Naive thymus-derived CD4-positive, alpha-beta T cell (primary cell): ENCODE measurements at places on chromosomes 7 and 10.

GRCh38 chr7:136891850-136892249 is 23.4 kb downstream of the CHRM2 start:
- H3K36me3 ChIP-seq = no peaks in the 10 kb centered on the region
- DNase-seq = no peak
- H3K27ac ChIP-seq = no peak overlapping the region

DNA sequence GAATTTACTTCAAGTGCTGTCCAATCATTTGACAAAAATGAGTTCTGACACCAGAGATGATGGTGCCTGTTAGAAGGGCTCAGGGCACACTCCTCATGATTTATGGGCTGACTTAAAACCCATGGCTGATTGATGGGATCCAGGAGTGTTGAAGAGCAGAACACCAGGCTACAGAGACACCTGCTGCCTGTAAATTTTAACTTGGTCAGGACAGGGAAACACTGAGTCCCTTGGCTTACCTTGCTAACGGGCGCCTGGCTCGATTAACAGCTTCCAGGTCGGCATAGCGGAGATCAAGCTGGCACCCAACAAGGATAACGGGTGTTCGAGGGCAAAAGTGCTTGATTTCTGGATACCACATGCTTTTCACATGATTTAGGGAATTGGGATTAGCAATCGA is 51.4 kb downstream of the RHOBTB1 start:
- H3K27me3 ChIP-seq = no peaks in the 10 kb centered on the region
- H3K4me3 ChIP-seq = no peak overlapping the region
- H3K36me3 ChIP-seq = no peaks in the 10 kb centered on the region
- no peak for DNase-seq

DNA sequence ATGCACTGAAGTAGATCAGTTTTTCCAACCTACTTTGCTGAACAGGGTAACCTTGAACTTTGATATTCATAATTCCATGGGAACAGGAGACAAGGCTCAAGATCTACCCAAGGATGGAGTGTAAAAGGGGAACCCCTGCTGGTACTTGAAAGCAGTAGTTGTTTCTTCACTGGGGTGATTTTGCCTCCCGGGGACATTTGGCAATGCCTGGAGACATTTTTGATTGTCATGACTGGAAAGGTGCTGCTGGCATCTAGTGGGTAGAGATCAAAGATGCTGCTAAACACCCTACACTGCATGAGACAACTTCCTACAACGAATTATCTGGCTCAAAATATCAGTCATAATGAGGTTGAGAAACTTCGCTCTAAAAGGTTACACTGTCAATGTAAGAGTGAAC is 214.8 kb upstream of the CTBP2 start:
- H3K4me1 ChIP-seq = no peaks in the 10 kb centered on the region
- DNase-seq = no peak
- H3K27ac ChIP-seq = no peak overlapping the region
- H3K27me3 ChIP-seq = no peaks in the 10 kb centered on the region
- no peaks in the 10 kb centered on the region for H3K36me3 ChIP-seq
- H3K4me3 ChIP-seq = no peak overlapping the region

GRCh38 chr7:141562036-141562435 is 10.8 kb downstream of the AGK start:
- no peak overlapping the region for H3K27ac ChIP-seq
- no peak for DNase-seq

GRCh38 chr10:71218046-71218650 is 5.8 kb downstream of the UNC5B start:
- H3K27ac ChIP-seq = no peak overlapping the region
- H3K36me3 ChIP-seq = no peaks in the 10 kb centered on the region
- H3K4me3 ChIP-seq = no peak overlapping the region
- peaks cover 9% of the 10 kb centered on the region for H3K27me3 ChIP-seq
- no peak for DNase-seq

DNA sequence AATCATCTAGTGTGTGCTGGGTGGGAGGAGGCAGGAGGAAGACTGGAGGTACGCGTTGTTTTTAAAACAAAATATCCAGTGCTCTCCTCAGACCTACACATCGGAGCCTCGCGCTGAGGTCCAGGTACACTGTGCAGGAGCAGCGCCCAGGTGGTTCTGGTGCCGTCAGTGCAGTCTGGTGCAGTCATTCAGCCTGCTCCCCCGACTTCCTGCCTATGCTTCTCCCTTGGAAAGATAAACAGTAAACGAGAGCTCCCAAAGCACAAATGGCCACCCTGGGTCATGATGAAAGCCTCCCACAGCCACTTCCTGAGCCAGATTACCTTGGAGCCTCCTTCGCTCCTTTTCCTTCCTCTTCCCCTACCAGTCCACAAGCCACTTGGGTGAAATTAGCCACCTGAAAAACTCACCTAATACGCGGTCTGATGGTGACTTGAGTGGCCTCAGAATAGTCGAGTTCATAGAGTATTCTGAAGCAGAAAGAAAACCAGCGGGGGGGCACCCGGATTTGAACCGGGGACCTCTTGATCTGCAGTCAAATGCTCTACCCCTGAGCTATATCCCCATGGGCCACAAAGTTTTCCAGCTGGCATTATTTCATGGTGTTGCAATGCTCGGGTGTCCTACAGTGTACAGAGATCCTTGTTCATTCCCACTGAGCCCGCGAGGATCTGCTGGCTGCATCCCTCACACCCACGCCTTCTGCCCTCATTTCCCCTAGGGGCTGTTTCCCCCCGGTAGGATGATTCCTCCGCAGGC is 82.5 kb downstream of the ZNF467 start:
- no peaks in the 10 kb centered on the region for H3K36me3 ChIP-seq
- DNase-seq = no peak
- no peak overlapping the region for H3K27ac ChIP-seq
- peaks cover 24% of the 10 kb centered on the region for H3K27me3 ChIP-seq

GRCh38 chr7:106592282-106593027 is 68.5 kb downstream of the CCDC71L start:
- no peaks in the 10 kb centered on the region for H3K27me3 ChIP-seq
- H3K27ac ChIP-seq = no peak overlapping the region
- no peaks in the 10 kb centered on the region for H3K36me3 ChIP-seq
- no peak for DNase-seq
- no peaks in the 10 kb centered on the region for H3K4me1 ChIP-seq

- no peaks in the 10 kb centered on the region for H3K27me3 ChIP-seq
- no peak overlapping the region for H3K4me3 ChIP-seq
- H3K4me1 ChIP-seq = no peaks in the 10 kb centered on the region
- H3K36me3 ChIP-seq = no peaks in the 10 kb centered on the region
Measured at GRCh38 chr10:127203067-127203466, 6.7 kb upstream of the INSYN2A start.

DNA sequence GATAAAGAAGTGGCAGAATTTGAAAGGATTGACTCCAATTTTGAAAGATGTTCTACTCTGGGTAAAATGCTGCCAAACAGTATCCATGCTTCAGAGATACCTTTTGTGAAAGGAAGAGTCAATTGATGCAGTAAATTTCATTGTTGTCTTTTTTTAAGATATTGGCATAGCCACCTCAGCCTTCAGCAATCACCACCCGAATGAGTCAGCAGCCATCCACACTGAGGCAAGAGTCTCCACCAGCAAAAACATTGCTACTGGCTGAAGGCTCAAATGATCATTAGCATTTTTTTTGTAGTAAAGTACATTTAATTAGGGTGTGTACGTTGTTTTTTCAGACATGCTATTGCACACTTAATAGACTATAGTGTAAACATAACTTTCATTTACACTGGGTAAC is 31.7 kb upstream of the CYP26C1 start:
- H3K4me3 ChIP-seq = no peak overlapping the region
- no peak overlapping the region for H3K27ac ChIP-seq
- peaks cover 4% of the 10 kb centered on the region for H3K36me3 ChIP-seq
- DNase-seq = no peak

GRCh38 chr7:31106303-31107105 is 54.4 kb downstream of the ADCYAP1R1 start:
- no peak overlapping the region for H3K27ac ChIP-seq
- no peak for DNase-seq
- H3K27me3 ChIP-seq = no peaks in the 10 kb centered on the region
- H3K4me3 ChIP-seq = no peak overlapping the region
- no peaks in the 10 kb centered on the region for H3K36me3 ChIP-seq
- no peaks in the 10 kb centered on the region for H3K4me1 ChIP-seq

GRCh38 chr10:71638822-71639719 is 80.5 kb downstream of the C10orf105 start:
- no peaks in the 10 kb centered on the region for H3K36me3 ChIP-seq
- no peaks in the 10 kb centered on the region for H3K27me3 ChIP-seq
- no peak overlapping the region for H3K27ac ChIP-seq
- H3K4me3 ChIP-seq = no peak overlapping the region
- DNase-seq = no peak
- no peaks in the 10 kb centered on the region for H3K4me1 ChIP-seq

DNA sequence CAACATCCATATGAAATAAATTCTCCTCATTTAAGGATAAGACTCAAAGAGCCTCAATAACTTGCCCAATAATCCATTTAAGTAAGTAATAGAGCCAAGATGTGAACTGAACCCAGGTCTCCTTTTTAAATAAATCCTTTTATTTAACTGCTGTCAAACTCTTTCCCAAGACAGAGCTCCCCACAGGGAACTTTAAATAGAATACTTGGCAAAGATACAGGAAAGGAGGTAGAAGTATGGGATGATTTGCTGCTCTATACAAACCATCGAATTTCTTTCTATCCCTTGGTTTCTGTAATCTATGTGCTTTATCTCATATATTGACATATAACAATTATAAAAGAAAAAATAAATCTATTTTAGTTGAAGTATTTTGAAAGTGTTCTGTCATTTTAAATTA is 295.9 kb downstream of the CSTF2T start:
- no peaks in the 10 kb centered on the region for H3K27me3 ChIP-seq
- H3K4me3 ChIP-seq = no peak overlapping the region
- H3K36me3 ChIP-seq = no peaks in the 10 kb centered on the region
- H3K27ac ChIP-seq = no peak overlapping the region
- no peak for DNase-seq

GRCh38 chr10:132170561-132171361 is 16.0 kb upstream of the DPYSL4 start:
- no peaks in the 10 kb centered on the region for H3K4me1 ChIP-seq
- no peaks in the 10 kb centered on the region for H3K36me3 ChIP-seq
- no peak overlapping the region for H3K27ac ChIP-seq

GRCh38 chr7:128385988-128386925 is 23.5 kb downstream of the IMPDH1 start:
- no peak for DNase-seq
- no peak overlapping the region for H3K4me3 ChIP-seq
- H3K27ac ChIP-seq = no peak overlapping the region
- no peaks in the 10 kb centered on the region for H3K27me3 ChIP-seq
- H3K4me1 ChIP-seq = no peaks in the 10 kb centered on the region

DNA sequence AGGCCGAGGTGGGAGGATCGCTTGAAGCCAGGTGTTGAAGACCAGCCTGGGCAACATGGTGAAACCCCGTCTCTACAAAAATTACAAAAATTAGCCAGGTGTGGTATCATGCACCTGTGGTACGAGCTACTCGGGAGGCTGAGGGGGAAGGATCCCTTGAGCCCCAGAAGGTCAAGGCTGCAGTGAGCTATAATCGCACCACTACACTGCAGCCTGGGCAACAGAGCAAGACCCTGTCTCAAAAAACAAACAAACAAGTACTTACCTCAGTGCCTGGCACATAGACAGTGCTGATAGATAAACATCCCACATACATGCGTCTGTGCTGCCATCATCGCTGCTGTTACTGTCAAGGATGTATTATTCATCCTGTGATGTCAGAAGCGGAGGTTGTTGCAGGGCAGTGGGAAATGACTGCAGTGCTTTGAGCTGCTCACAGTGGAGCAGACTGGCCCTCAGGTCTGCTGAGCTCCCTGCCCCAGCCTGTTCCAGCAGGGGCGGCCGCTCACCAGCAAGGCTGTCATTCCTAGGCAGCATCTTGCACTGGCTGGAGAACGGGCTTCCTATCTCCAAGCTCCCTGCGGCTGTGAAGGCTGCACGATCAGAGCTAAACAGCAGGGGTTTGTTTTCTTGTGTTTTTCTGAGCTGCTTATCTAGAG is 18.6 kb downstream of the FOXK1 start:
- no peak overlapping the region for H3K4me3 ChIP-seq
- H3K4me1 ChIP-seq = no peaks in the 10 kb centered on the region
- H3K27ac ChIP-seq = no peak overlapping the region
- no peaks in the 10 kb centered on the region for H3K27me3 ChIP-seq
- H3K36me3 ChIP-seq = no peaks in the 10 kb centered on the region

DNA sequence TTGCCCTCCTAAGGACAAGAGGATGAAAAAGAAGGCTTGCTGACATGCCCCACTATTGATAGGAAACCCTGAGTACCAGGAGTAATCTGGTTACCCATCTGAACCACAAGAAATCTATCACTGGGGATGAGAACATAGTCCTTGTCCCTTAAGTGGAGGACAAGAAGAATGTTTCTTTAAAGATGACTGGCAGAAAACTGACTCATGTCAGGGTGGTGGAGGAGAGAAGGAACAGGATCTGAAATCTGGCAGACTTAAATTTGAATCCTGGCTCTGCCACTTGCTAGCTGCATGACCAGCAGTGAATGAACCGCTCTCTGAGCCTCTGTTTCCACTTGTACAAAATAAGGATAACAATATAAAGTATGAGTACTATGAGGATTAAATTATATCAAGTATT is 38.9 kb upstream of the XPNPEP1 start:
- H3K27me3 ChIP-seq = no peaks in the 10 kb centered on the region
- H3K4me1 ChIP-seq = no peaks in the 10 kb centered on the region
- H3K36me3 ChIP-seq = no peaks in the 10 kb centered on the region
- no peak for DNase-seq
- no peak overlapping the region for H3K27ac ChIP-seq

DNA sequence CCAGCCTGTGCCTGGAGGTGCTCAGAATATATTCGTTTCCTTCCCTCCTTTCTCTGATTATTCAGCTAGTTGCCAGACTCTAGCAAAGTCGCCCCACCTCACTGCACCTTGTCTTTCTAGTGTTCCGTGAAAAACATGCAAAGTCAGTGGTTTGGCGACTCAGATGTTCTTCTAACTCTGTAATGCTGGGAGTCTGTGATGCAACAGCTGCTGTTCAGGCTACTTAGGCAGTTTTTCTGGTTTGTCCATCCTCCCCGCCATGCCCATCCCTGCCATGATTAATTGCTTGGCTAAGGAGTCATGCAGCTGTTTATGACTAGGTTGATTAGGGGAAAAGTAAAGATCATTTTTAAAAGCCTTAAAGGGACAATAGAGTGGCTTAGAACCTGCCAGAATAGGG is 99.4 kb downstream of the MTPN start:
- H3K4me1 ChIP-seq = no peaks in the 10 kb centered on the region
- no peak overlapping the region for H3K27ac ChIP-seq
- no peaks in the 10 kb centered on the region for H3K27me3 ChIP-seq

DNA sequence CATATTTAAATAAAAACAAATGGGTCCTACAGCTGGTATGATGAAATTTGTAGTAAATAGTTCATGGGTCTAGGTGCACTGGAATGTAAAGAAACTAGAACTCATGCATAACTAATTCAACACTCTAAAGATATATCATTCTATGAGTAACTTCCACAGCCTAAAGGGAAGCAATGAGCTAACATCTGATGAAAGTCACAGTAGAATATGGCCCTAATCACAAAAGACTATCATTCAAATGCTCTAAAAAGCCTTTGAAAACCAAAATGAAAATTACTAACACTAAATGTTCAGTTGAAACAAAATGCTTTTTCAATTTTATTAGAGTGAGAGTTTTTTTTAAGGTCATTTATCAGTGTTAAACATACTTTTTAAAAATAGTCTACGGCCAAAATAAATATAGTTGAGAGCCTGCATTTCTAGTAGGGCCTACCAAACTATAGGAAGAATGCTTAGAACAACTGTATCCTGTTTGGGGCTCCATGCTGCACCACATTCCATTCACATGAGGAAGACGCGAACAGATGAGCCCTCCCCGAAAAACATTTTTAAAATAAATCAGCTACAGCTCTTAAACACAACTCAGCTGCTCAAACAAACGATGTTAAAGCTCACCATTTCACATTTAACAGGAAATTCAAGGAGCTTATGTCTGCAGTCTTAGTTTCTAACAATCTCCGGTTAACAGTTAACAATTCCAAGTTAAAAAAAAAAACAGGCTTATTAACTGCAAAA is 134.5 kb downstream of the NRBF2 start:
- H3K36me3 ChIP-seq = no peaks in the 10 kb centered on the region
- H3K4me3 ChIP-seq = peak overlapping the region; percentile 60
- H3K27me3 ChIP-seq = no peaks in the 10 kb centered on the region
- H3K27ac ChIP-seq = peak overlapping the region; percentile 91
